Activated CD4-positive, alpha-beta T cell treated with anti-CD3 and anti-CD28 coated beads, Interleukin-2, amount 50 U/mL, for 4 hours (primary cell): ENCODE measurements at places on chromosomes 6 and 20.

GRCh38 chr6:8088886-8089285 lies 13.5 kb downstream of the EEF1E1 start:
- DNase-seq, result no peak

- DNase-seq, result no peak
Measured at GRCh38 chr6:31776485-31776988, 591 bp downstream of the VWA7 start.

DNA sequence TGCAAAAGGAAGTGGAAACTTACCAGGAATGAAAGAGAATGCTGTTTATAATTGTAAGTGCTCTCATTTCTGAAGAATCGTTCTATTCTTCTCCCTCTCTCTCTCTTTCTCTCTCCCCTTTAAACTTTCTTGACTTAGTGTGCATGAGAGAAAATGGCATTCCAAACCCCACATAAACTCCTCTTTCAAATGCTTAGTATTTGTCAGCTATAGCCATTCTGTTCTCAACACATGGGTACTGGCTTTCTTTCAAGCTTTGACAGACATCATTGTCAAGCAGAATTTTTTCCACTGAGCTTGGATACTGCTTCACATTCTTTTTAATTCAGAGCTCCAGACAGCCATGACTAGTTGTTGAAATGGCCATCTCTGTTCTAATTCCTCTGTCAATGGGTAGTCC lies 51.1 kb upstream of the PREP start:
- DNase-seq, result no peak

- no peak for DNase-seq
Measured at GRCh38 chr20:3515379-3516170, 44.8 kb downstream of the ATRN start.

DNA sequence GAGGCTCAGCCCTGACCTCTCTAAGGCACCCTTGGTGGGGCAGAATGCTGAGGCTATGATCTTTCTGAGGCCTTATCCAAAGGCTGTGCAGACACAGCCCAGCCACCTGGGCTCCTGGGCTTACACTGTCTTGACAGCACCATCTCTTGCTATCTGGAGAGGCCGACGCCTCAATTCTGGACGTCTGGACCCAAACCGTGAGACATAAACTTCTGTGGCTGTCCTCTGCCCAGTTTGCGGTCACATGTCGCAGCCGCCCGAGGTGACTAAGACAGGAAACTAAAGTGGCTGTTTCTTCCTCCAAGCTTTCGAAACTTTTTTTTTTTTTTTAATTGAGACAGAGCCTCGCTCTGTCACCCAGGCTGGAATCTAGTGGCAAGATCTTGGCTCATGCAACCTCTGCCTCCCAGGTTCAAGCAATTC lies 49.3 kb downstream of the PRR18 start:
- peak; percentile 41 for DNase-seq

DNA sequence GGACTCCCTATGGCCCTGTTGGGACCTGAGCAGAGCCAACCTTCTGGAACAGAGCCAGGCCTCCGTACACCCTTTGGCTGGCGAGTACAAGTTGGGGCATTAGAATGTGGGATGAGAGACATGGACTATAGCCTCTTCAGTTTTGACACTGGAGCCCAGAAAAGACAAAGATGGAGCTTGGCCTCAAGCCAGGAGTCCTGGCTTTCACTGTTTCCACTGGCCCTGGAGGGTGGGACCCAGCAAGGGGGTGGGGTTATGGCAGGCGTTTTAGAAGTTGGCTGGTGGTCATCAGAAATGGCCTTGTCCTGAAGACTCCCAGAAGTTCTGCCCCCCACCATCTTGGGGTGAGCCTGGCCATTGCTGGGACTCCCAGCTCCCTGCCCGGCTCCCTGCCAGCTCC lies 21.8 kb downstream of the ITPR3 start:
- DNase-seq, result no peak

DNA sequence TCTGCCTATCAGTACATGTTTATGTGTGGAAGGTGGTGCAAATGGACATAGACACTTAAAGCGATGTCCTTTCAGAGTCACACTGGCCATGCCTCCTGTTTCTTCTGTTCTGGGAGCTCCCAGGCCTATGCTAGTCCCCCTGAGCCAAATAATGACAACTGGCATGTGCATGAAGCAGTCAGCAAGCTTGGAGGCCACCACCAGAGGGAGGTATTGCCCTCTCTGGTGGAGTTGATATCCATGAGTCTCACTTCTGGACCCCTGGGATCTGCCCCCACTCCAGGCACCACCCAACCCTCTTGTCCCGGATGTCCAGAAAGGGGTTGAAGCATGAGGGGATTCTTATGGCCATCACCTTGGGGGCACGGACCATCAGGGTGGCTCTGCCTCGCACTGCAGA lies 172.2 kb downstream of the AIG1 start:
- DNase-seq, result no peak

DNA sequence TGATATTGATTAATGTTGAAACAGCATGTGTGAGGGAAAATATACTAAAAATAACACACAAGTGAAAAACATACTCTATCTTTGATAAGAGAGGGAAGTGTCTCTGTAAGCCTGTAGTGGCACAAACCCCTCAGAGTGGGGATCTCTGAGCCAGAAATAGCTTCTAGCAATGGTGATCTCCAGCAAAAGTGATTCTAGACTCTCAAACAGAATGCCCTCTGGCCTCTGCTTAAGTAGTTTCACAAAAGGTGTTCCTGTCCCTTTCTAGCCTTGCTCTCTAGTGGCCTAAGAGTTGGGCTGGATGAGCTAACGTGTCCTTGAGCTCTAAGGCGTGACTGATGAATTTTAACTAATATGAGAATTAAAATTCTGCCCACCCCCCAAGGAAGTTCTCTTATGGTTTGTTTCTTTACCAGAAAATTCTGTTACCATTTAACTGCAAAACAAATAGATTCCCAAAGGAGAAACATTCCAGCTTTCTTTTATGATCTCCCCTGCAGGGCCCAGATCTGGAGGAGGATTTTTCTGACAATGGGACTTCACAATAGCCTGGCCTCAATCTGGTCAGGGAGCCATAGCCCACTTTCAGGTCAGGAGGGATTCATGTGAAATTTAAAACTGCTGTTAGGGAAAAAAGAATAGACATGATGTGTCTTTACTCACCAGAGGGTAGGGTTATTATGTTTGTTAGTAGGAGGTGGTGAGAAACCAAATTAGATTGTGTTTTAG lies 182.5 kb upstream of the LAMP5 start:
- DNase-seq, result no peak

DNA sequence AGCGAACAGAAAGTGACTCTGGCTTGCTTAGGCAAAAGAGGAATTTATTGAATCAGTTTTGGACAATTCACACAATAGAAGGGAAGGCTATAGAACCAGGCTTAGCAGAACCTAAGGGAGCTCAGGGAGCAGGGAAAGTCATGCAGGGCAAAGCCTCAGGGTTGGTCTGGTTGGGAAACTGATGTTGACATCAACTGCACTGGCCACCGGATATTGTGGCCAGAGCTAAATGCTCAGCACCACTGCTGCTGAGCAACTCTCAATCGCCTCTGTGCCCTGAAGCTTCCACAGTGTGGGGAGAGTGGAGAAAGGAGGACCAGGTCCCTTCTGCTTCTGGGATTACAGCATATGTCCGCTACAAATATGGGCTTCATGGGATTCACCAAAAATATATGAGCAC lies 93.3 kb upstream of the GCM1 start:
- DNase-seq, result no peak

DNA sequence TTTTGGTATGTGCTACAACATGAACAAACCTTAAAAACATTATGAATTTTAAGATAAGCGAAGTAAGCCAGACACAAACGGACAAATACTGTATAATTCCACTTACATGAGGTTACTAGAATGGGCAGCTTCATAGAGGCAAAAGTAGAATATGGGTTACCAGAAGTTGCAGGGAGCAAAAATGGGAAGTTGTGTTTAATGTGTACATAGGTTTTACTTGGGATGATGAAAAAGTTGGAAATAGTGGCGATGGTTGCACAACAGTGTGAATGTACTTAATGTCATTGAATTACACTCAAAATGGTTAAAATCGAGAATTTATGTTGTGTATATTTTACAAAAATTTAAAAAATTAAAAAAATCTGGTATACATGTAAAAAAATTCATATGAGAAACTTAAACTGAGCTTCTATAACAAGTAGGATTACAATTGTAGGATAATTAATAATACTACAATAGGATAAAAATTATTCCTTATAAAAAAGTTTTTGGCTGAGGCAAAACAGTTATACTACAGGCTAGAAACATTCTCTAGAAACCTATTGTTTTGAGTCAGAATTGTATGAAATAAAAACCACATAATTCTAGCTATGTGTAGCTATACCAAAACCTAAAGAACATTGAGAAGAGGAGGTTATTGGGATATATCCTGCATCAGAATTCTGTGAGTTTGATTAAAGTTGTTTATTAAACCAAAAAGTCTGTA lies 24.8 kb upstream of the DYNLRB1 start:
- no peak for DNase-seq

DNA sequence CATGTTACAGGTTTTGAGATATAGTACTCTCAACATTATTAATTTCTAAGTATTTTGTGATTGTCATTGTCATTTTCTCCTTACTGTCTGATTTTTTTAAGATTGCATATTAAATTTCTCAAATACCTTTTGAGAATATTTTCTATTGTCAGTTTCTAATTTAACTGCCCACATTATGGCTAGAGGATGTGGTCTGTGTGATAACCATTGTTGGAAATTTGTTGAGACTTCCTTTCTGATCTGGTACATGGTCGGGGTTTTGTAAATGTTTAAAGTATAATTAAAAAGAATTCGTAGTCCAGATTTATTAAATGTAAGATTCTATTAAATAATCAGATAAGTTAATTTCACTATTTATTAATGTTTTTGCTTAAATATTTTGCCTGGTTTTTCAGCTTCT lies 60.1 kb downstream of the SLX4IP start:
- DNase-seq, result no peak

- no peak for DNase-seq
Measured at GRCh38 chr6:159229651-159230051, 60.5 kb downstream of the FNDC1 start.

- DNase-seq, result no peak
Measured at GRCh38 chr6:135362124-135362523, 135.4 kb downstream of the AHI1 start.

DNA sequence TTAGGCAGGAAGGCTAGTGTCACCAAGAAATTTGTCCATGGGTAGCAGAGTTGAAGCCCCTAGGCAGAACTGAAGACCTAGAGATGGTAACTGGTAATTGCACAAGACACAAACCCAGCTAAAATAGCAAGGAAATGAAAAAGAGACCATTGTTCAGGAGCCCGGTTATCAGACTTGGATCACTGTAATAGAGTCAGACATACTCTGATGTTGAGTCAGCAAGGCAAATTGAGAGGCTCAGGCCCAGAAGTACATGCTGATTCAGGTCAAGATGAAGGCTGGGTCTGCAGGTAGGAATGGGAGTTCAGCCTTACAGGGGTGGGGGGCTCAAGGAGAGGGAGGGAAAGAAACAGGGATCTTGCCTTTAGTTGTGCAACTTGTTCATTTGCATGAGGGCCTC lies 6.5 kb upstream of the TMEM242 start:
- no peak for DNase-seq

DNA sequence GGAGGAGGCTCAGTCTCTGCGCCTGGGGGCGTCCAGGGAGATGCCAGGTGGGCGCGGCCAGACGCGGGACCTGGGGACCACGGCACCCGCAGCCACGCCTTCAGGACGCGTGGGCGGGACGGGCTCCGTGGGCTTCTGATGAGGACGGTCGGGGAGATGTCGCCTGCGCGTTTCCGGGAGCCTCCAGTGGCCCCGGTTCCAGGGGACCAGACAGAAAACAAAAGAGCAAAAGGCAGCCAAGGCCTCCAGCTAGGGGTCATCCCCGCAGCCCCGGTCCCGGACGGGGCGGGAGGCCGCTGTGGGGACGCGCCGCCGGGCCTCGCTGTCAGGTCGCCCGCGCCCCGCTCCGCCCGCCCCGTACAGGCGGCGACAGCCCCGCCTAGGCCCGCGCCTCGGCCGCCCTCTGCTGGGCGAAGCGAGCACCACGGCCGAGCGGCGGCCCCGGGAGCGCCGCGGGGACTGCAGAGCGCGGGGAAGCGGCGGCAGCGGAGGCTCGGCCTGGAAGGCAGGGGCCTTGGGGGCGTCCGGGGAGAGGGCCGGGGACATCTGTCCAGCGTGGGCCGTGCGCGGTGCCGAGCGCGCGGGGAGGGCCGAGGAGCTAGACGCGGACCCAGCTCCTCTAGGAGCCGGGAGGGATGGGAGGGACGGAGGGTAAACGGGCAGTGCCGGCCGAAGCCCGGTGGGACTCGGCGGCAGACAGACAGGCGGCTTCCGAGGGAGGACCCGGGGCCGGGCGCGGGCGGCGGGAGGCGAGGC lies 48.7 kb downstream of the TMEM242 start:
- DNase-seq, result peak; percentile 79

- no peak for DNase-seq
Measured at GRCh38 chr6:165680975-165681374, 17.9 kb upstream of the PDE10A start.

GRCh38 chr6:35302604-35303241 lies 5.1 kb downstream of the DEF6 start:
- peak; percentile 85 for DNase-seq

DNA sequence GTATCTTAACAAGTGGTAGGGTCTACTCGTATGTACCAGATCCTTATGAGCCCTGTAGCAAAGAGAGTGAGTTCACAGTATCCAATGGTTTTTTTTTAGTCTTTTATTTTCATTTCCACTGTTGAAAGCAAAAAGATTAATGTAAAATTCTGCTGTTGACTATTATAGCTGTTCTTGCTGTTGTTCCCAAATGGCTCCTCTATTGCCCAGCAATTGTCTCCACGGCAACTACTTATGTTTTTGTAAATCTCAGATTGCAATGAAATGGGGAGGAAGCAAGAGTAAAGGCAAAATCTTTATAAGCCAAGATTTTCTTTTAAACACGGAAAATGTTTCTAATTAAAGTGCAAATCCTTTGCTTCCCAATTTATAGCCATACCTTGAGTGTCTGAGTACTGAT lies 406.1 kb downstream of the EPM2A start:
- no peak for DNase-seq

DNA sequence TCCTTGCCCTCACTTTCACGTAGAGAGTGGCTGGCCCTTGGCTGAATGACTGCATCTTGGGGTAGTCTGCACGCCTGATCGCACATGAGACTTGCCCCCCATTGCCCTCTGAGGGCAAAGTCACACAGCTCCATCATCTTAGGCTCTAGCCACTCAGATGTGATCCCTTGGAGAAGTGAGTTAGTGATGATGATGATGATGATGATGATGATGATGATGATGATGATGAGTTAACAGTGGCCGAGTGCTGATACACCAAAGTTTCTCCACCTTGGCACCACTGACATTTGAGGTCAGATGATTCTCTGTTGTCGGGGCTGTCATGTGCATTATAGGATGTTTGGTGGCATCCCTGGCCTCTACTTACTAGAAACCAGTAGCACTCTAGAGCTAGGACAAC lies 84.0 kb downstream of the PREX1 start:
- no peak for DNase-seq

GRCh38 chr6:151666526-151666925 lies 141.0 kb upstream of the ESR1 start:
- DNase-seq, result no peak

GRCh38 chr6:143507358-143508145 lies 4.0 kb downstream of the FUCA2 start:
- DNase-seq, result no peak

- DNase-seq, result no peak
Measured at GRCh38 chr6:43806758-43807227, 36.8 kb downstream of the VEGFA start.
